CMK (cell line): ENCODE measurements at places on chromosomes 4 and X.

- DNase-seq: no peak
Measured at GRCh38 chr4:187208651-187209050, 485.0 kb upstream of the FAT1 start.

DNA sequence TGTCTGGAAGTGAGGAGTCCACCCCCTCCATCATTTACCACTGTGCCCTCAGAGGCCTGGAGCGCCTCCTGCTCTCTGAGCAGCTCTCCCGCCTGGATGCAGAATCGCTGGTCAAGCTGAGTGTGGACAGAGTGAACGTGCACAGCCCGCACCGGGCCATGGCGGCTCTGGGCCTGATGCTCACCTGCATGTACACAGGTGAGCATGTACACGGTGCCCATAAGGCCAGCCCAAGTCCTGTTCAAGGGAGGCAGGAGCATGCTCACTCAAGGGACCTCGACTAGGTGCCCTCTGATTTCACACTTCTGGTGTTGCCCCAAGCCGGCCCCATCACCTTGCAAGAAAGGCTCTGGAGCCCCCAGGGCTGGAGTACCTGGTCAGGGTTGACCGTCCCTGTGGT is 13.4 kb upstream of the MSANTD1 start:
- DNase-seq: no peak

GRCh38 chrX:148067285-148067684 is 86.1 kb downstream of the FMR1NB start:
- no peak for DNase-seq

GRCh38 chr4:75306506-75306905 is 207.7 kb downstream of the RCHY1 start:
- no peak for DNase-seq

- DNase-seq: no peak
Measured at GRCh38 chrX:72395237-72395636, 89.5 kb upstream of the CITED1 start.

GRCh38 chr4:154457471-154457870 is 34.1 kb downstream of the DCHS2 start:
- no peak for DNase-seq

- no peak for DNase-seq
Measured at GRCh38 chr4:88858752-88859151, 161.1 kb upstream of the NAP1L5 start.

DNA sequence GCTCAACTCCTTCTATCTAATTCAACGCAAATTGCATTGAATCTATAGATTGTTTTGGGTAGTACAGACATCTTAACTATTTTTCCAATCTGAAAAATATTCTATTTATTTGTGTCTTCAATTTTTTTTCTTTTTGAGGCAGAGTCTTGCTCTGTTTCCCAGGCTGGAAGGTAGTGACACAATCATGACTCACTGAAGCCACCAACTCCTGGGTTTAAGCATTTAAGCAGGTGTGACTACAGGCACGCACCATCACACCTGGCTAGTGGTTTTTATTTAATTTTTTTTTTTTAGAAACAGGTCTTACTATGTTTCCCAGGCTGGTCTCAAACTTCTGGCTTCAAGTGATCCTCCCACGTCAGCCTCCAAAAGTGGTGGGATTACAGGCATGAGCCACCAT is 98.3 kb downstream of the GK start:
- no peak for DNase-seq

DNA sequence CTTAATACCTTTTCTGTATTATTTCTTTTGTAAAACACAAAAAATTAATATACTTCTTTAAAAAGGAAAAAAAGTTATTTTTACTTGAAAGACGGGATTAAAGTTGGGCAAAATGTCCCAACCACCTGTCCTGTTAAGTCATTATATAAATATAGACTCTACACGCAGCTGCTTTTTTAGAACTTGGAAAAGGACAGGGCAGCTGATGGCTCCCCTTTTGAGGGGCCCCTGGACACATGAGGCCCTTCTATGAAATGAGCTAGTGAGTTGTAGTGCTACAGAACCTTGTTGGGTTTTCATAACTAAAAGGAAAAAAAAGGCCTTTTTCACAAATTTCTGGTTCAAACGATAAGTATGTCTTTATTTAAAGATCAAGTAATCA is 600 bp upstream of the BEX2 start:
- DNase-seq: no peak

GRCh38 chrX:1529756-1530155 is 7.2 kb downstream of the P2RY8 start:
- no peak for DNase-seq

GRCh38 chr4:5999830-6000365 is 18.3 kb downstream of the C4orf50 start:
- no peak for DNase-seq

GRCh38 chr4:153335665-153336064 is 8.8 kb upstream of the MND1 start:
- DNase-seq: no peak

GRCh38 chrX:103941201-103941975 is 21.0 kb upstream of the TMSB15B start:
- no peak for DNase-seq
